HL-60 (cell line): ENCODE measurements at places on chromosomes 13 and 19.

DNA sequence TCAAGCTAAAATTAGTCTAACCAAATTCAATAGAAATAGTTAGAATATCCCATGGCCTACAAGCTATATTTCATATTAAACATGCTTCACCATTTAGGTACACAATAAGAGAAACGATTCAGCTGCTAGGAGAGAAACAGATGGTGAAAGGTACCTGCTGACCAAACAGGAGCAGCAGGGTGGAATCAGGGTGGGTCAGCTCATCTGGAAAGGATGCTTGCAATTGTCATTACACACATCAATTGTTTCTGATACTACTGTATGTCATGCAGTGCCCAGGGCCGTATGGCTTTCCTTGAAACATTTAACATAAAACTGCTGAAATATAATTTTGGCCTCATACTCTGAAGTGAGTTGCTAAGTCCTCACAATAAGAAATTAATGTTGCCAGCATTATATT is 776.0 kb downstream of the DACH1 start:
- no peak for DNase-seq

DNA sequence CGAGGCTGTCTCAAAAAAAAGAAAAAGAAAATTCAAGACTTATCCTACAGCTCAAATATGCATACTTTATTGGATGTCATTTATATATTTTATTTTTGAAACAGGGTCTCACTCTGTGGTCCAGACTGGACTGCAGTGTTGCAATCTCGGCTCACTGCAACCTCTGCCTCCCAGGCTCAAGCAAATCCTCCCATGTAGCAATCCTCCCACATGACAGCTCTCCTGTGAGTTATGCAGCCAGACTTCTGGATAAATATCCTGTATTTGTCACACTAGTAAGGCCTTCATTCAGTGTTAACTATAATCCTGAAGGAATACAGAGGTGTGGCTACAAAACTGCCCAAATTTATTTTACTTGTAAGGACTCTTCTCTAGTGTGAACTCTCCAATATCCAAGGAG is 7.2 kb downstream of the ZNF552 start:
- no peak for DNase-seq

DNA sequence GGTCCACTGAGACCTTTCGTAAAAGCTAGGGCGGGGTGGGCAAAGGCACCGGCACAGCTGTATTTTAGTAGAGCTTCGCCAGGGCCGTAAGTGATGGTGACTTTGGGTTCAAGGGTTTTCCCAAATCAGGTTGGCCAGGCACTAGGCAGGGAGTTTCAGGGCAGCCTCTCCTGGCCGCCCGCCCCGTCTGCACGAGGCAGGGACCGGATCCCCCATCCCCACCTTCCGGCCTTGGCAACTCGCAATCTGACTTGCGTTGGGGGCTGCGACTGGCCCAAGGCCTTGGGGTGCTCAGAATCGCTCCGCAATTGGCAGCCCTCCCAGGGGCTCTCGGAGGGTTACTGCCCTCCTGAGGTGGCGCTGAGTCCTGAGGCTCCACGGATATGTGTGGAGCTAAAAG is 4.1 kb upstream of the ZIC5 start:
- DNase-seq = no peak

- DNase-seq = no peak
Measured at GRCh38 chr19:39252458-39252857, 3.8 kb upstream of the IFNL4 start.

GRCh38 chr13:33870046-33870668 is 52.2 kb downstream of the RFC3 start:
- DNase-seq = no peak

DNA sequence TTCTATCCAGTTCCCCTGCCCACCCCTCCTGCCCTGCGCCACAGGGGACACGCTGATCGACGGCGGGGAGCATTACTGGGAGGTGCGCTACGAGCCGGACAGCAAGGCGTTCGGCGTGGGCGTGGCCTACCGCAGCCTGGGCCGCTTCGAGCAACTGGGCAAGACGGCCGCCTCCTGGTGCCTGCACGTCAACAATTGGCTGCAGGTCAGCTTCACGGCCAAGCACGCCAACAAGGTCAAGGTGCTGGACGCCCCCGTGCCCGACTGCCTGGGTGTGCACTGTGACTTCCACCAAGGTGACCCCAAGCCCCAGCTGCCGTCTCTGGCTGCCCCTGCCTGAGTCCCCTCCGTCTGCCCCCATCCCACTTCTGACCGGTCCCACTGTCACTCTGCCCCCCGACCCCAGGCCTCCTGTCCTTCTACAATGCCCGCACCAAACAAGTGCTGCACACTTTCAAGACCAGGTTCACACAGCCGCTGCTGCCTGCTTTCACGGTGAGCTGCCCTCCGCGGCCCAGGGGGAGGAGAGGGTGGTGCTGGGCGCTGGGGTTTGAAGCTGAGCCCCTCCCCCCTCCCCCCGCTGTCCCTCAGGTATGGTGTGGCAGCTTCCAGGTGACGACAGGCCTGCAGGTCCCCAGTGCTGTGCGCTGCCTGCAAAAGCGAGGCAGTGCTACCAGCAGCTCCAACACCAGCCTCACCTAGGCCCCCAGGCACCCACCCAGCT is 15.5 kb downstream of the STAP2 start:
- DNase-seq = no peak

- no peak for DNase-seq
Measured at GRCh38 chr13:72412481-72412880, 314.9 kb downstream of the MZT1 start.

GRCh38 chr19:12478234-12478941 is 6.2 kb downstream of the ZNF709 start:
- DNase-seq = no peak

GRCh38 chr19:10557603-10558197 is 8.1 kb downstream of the KRI1 start:
- no peak for DNase-seq

- DNase-seq = no peak
Measured at GRCh38 chr13:40121722-40122121, 466.3 kb downstream of the COG6 start.

DNA sequence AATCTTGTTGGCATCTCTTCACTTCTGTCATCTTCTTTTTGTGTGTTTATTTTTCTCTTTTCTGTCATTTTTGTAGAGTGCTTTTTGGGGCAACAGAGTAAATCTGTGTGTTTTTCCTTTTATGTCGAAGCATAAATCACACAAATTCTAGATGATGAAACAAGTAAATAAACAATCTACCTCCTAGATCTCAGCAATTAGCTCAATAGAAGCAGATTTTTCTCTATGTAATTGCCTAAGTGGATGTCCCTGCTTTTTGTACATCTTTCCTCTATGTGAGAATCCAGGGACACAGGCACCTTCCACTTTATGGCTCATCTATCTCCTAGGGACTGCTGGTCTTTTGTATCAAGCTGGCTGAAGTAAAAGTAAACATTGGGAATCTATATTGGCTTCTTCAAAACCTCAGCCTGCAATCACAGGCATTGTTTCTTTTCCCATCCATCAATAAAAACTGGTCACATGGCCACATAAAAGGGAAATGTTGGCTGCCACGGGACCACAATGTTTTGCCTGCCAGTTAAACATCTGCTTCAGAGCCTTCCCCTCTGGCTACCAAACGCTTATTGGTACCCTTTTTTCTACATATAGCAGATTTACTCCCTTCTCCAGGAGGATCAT is 323.8 kb downstream of the LMO7 start:
- DNase-seq = no peak

DNA sequence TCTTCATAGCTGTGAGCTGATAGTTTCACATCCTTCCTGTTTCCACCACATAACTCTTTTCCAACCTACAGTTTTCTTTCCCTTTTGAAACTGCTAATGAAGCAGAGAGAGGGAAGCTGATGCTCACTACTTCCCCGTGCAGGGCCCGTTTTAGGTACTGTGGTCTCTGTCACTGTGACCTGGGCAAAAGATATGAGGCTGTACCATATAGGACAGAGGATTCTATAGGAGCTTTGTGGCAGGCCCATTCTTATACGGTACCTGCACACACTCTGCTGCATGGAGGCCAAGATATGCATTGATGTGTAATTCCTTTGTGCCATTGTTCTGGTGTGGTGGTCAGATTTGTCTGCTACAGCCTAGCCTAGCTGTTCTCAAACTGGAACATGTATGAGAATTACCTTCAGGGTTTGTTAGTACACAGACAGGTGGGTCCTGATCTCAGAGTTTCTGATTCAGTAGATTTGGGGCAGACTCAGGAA is 577.3 kb downstream of the LMO7 start:
- DNase-seq = no peak

DNA sequence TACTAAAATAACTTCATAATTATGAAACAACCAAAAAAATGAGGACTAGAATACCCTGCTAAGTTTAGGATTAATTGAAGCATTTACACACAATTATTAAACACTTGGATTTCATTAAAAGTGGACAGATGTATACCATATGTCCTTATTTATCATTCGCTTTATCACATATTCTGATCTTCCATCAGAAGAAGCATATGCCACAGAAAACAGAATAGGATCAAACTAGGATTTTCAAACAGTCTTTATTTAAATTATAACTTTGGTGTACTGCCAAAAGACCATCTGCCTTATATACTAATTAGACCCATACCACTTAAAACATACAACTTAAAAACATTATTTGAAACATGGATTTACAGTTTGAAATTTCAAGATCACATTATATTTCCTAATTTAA is 727.1 kb upstream of the KLHL1 start:
- DNase-seq = no peak

GRCh38 chr13:46675016-46675415 is 121.9 kb downstream of the ESD start:
- no peak for DNase-seq

- no peak for DNase-seq
Measured at GRCh38 chr13:92913840-92914239, 312.8 kb upstream of the GPC6 start.

- peak; percentile 12 for DNase-seq
Measured at GRCh38 chr13:49690133-49690994, 922 bp downstream of the EBPL start.

GRCh38 chr19:17264641-17264979 is at the start of gene USHBP1:
USHBP1 (minus strand) TSS chr19:17264745; CDS start chr19:17264299, 446 bp downstream.
- DNase-seq = no peak

DNA sequence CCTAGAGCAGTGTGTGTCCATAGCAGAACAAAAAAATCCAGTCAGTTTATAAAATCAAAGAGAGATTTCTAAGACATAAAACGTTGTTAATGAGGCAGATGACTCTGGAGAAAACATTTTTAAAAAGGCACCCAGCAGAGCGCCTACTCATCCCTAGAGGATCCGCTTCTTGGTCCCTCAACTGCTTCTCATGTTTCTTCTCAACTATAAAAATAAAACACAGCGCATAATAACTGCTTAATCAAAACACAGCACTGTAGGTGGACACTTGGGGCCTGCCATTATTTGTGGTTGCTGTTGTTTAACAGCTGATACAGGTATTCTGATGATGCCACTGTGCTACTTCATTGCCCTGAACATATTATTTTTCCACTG is 347.9 kb downstream of the FGF9 start:
- DNase-seq = no peak

GRCh38 chr19:54383330-54383729 is 18.6 kb upstream of the LAIR1 start:
- no peak for DNase-seq

- no peak for DNase-seq
Measured at GRCh38 chr19:9808855-9809824, 9.7 kb downstream of the FBXL12 start.

- no peak for DNase-seq
Measured at GRCh38 chr19:46478356-46478986, 7.1 kb upstream of the PNMA8A start.

- no peak for DNase-seq
Measured at GRCh38 chr19:2240881-2241760, 4.5 kb downstream of the SF3A2 start.

GRCh38 chr19:45047188-45047797 is 8.4 kb downstream of the CLASRP start:
- peak; percentile 61 for DNase-seq

GRCh38 chr13:20708216-20708615 is 4.7 kb downstream of the IL17D start:
- DNase-seq = no peak
